ENCODE measurements at places on chromosomes 16 and 17.

- no peak for DNase-seq
Observed at GRCh38 chr16:78405833-78406232, 306.4 kb downstream of the WWOX start.

- DNase-seq = peak; percentile 20
Observed at GRCh38 chr17:57086069-57086930, 1.3 kb downstream of the AKAP1 start.

- DNase-seq = no peak
Observed at GRCh38 chr17:72471296-72471695, 350.5 kb downstream of the SOX9 start.

- DNase-seq = no peak
Observed at GRCh38 chr17:39082482-39082881, 69.0 kb downstream of the PLXDC1 start.

DNA sequence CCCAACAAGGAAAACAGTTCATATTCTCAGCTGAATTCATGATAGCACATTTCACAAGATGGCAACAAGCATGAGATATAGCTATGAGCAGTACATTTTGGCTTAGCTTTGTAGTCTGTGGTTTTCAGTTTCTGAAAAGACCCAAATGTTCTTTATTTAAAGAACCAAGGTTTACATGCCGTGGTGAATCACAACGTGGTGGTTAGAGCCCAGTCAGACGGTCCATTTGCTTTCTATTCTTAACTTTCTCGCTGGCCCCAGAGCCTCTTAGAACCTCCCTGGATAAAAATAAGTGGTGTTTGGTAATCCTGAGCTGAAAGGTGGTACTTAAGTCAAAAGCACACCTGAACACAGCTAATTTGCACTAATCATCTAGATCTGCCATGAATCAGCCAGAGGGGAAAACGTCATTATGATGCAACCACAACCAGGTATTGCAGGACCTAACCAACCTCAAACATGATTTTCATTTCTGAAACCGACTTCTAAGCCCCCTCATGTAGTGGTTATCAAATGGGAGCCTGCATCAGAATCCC, 18.6 kb upstream of the HAPSTR1 start:
- DNase-seq = peak; percentile 90

- DNase-seq = no peak
Observed at GRCh38 chr17:13478326-13478830, 123.4 kb downstream of the HS3ST3A1 start.

All from HCEC 1CT (cell line).